WERI-Rb-1 (cell line): ENCODE measurements at places on chromosomes 5 and 9.
A peak's percentile ranks its signal among the peaks of the same experiment; 100 is the strongest.

DNA sequence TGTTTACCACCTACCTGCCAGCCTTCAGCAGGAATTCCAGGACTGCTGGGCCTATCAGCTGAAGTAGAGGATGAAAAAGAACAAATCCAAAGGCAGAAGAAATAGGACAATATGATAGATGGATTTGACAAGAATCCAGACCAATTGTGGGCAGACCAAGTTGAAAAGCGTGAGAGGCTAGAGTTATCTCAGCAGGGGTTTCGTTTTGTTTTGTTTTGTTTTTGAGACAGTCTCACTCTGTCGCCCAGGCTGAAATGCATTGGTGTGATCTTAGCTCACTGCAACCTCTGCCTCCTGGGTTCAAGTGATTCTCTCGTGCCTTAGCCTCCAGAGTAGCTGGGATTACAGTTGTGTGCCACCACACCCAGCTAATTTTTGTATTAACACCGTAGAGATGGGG is 113.2 kb downstream of the PALM2AKAP2 start:
- DNase-seq: no peak

DNA sequence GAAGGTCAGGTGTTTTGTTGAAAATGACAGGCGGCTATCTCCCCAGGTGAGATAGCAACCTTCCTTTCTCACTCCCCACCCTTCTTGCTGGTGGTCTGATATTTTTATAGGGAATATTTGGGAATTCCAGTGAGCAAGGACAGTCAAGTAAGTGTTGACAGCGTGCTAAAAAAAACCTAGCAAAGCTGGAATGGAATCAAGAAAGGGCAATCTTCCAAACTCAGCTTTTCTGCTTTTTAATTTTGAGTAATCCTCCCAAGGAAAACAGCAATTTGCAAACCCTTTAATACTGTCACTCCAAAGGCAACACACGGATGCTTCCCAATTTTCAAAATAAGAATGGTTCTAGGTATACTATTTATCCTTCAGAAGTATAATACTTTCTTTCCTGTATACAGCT is 143.7 kb upstream of the PCA3 start:
- no peak for DNase-seq

GRCh38 chr9:28976250-28976649 is 1403.0 kb upstream of the C9orf72 start:
- no peak for DNase-seq

DNA sequence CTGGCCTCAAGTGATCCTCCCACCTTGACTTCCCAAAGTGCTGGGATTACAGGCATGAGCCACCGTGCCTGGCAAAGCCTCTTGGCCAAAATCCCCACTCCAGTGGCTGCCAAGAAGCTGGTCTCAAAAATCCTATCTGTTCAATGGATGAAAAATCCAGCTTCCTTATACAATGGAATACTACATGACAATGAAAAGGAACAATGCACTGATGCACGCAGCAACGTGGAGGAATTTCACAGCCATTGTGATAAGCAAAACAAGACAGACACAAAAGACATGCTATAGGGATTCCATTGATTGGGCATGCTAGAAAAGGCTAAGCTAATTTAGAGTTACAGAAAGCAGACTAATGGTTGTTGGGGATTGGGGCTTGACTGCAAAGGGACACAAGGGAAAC is 13.1 kb upstream of the SFXN1 start:
- DNase-seq: no peak

DNA sequence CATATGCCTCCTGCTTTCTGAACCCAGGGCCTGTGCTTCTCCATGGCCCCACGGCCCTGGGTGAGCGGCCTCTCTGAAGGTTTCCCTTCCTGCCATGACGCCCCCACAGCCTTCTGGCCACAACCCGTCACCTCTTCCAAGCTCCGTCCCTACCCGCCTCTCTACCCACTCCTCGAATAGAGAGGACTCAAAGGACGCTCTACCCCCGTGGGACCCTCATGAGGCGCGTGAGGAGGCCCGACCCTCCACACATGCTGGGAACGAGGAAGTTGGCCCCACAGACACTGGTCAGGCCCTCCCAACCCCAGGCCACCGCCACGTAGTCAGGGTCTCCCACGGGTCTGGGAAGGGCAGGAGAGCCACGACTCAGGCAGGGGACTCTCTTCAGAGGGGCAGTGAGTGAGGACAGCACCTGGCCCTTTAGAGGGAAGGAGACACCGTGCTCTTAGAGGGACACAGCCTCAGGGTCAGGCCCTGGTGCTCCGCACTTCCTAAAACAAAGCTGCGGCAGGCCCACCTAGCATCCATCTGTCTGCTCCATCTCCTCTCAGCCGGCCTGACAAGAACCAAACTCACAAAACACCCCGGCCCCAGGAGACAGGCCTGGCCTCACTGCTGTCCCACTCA is 5.3 kb downstream of the BRD3 start:
- no peak for DNase-seq

DNA sequence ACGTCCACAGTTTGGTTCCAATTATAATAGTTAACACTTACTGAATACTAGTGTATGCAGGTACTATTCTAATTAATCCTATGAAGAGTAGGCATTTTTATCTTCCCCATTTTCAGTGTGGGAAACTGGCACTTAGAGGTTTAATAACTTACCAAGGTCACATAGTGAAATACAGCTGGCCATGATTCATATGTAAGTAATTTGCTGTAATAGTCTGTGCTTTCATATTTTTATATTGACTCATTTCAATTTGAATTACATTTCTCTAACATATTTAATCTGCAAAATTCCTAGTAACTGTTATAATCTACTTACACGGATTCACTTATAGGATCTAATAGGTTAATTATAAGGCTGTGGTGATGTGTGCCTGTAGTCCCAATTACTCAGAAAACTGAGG is 19.4 kb downstream of the CCNH start:
- DNase-seq: no peak

GRCh38 chr9:34475097-34475496 is 16.5 kb downstream of the DNAI1 start:
- no peak for DNase-seq

- no peak for DNase-seq
These were observed 13.7 kb upstream of the PSMB7 start for GRCh38 chr9:124428751-124429529.

- DNase-seq: no peak
These were observed 134.8 kb upstream of the PCA3 start for GRCh38 chr9:76629205-76629990.

GRCh38 chr9:8456344-8456743 is 656.8 kb upstream of the DMAC1 start:
- DNase-seq: no peak

GRCh38 chr9:94865582-94866452 is 139.3 kb downstream of the AOPEP start:
- peak; percentile 20 for DNase-seq

- peak; percentile 80 for DNase-seq
These were observed 22.1 kb upstream of the STXBP1 start for GRCh38 chr9:127589955-127590370.
